ENCODE measurements at places on chromosomes 5 and 9.

DNA sequence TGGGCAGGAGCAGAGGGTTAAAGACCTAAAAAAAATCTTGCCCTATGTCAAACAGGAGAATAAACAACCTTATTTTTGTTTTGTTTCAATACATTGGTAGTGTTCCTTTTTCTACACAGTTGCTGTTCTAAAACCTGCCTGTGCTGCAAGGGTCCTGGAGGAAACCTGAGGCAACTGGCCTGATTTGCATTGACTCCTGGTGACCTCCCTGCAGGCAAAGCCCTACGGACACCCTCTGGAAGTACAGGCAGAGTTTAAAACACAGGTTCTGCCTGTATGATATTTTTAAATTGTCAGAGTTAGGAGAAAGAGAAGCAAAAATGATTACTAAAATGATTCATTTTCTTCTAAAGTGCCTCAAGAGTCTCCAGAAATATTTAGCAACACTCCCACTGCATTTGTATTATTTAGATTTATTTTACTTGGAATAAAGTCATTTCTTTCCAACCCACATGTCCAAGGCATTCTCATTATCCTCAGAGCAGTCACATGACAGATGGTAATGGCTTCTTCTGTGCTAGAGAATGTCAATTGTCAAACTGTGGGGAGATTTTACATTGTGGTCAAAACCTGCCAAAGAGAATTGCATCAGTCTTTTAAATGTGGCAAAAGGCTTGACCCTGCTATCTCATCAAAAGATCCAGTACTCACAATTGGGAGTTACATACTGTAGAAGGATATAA, 559.6 kb downstream of the CETN3 start:
- DNase-seq, result no peak

- DNase-seq, result no peak
Measured at GRCh38 chr5:61587125-61587524, 255.1 kb downstream of the ZSWIM6 start.

DNA sequence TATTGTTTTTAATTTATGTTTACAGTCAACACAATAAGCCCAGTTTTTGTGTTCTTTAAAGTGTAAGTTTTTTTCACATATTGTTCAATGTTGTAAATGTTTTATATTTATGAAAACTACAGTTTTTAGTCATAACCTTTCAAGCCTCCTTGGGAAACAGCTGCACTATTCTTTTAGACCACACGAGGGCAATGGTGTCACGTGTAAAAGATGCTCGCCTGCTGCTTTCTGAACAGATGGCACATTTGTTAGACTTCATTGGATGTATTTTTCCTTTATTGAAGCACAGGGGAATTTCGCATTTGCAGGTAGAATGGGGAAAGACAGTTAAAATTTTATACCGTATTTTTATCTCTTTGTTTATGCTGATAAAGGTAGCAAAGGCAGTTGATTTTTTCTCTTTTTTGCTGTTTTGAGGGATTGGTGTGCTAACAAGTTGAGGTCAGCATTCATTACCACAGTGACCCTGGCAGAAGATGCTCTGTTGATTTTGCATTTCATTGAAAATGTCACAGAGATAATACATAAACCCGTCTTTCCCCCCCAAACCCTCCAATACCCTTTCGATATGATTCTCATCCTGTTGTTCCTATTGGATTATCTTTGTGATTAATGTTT, 59.0 kb downstream of the MAT2B start:
- peak; percentile 2 for DNase-seq

DNA sequence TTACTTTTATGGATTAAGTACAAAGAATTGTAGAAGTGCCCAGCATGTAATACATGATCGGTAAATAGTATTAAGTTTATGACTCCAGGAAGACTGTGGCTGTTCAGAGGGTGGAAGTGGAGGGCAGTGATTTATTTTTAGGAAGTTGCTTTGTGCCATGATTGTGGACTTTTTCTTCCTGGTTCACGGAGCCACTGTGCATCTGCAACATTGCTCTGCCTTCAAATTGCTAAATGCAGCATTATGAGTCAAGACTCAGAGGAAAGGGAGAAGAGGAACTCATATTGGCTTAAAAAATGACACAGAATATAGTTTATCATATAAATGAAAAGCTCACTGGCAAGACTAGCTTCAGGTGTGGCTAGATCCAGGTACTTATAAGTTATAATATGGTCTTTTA, 301.5 kb downstream of the KCTD16 start:
- no peak for DNase-seq

GRCh38 chr9:7921545-7922197, 122.1 kb upstream of the DMAC1 start:
- DNase-seq, result no peak

DNA sequence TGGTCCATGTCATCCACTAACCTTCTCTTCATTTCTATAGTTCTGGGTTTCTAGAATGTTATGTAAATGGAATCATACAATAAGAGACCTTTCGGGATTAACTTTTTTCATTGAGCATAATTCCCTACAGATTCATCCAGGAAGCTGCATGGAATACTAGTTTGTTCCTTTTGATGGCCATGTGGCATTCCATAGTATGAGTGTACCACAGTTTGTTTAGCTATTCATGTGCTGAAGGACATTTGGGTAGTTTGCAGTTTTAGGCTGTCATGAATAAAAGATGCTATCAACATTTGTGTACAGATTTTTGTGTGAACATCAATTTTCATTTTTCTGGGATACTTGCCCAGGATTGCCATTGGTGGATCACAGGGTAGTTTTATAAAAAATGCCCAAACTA, 6.8 kb upstream of the SPTLC1 start:
- no peak for DNase-seq

Data from NCI-H187 (cell line).